Heart left ventricle (tissue), 16 donors: ENCODE measurements at places on chromosomes 7 and 10. TPM values are rescaled to one million over a fixed set of nuclear protein-coding genes. Genes with fewer than 3 reads are reported as not detected.

Gene FOXK1
- 19.8 TPM for total RNA-seq

DNA sequence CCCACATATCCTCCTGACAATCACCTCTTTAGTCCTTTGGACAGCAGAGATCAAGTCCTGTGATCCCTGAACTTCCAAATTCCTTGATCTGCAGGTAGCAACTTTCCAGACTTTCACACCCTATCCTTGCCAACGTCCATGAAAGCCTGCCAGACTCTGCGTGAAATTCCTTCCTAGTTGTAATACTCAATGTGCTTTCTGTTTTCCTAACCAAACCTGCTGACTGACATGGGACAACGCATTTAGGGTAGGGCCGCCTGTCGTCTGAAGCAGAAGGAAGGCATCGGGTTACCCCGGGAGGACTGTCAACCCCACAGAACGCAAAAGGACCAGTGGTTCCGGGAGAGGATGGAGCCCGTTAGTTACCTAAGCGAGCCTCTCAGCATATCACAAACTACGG is 23.9 kb downstream of the ITGA8 start:
- H3K36me3 ChIP-seq = no peaks in the 10 kb centered on the region
- H3K4me3 ChIP-seq = no peak overlapping the region
- H3K27ac ChIP-seq = no peak overlapping the region
- no peaks in the 10 kb centered on the region for H3K27me3 ChIP-seq
- no peaks in the 10 kb centered on the region for H3K4me1 ChIP-seq

GRCh38 chr7:131502810-131503508 is 53.5 kb downstream of the PODXL start:
- peaks cover 39% of the 10 kb centered on the region for H3K36me3 ChIP-seq
- DNase-seq = peak; percentile 84
- H3K4me3 ChIP-seq = no peak overlapping the region

DNA sequence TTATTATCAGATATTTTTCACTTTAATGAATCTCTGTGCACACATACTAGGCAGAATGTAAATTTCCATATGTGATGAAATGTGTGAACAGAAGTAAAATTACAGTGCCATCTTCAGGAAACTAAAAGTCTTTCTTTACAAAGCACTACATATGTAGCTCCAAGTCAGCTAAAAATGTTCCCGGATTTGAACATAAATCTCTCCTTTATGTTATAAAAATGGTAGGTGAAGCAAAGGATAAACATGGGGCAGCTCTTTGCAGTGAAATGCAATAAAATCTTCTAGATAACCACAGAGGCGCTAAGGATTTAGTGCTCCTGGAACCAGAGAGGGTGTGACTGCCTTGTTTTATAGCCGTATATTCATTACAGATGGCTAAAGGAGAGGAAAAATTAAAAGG is 104.9 kb upstream of the C7orf33 start:
- no peak for DNase-seq
- peaks cover 3% of the 10 kb centered on the region for H3K27me3 ChIP-seq
- H3K36me3 ChIP-seq = no peaks in the 10 kb centered on the region
- no peak overlapping the region for H3K4me3 ChIP-seq
- H3K27ac ChIP-seq = no peak overlapping the region
- H3K4me1 ChIP-seq = no peaks in the 10 kb centered on the region

DNA sequence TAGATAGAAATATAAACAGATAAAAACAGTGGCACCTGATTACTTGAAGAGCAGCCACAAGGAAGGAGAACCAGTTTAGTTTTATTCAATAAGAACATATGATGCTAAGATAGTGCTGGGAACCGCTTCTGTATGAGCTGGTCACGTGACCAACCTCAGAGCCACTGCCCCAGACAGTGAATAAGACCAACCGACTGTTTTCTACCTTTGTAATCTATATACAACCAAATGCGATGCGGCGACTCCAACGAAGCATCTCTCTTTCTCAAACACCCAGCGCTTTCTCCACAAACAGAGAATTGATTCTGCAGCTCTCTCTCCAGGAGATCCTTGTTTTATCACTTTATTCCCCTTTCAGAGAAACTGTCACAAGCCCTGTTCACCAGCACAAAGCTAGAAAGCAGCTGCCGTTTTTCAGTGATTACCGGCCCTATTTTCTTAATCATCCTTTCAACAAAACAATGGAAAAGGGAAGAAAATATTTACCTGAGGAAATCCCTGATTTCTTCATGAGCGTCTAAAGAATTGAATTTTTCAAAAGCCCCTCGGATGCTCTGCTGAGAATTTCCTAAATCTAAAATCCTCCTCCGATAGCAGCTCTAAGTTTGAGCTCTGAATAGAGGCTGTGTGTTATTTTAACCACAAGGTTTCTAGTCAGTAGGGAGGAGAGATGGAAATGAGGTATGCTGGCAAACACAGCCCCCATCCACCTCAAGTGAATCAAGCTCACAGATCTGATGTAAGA is 55.7 kb upstream of the JCAD start:
- DNase-seq = no peak
- no peak overlapping the region for H3K27ac ChIP-seq
- H3K36me3 ChIP-seq = no peaks in the 10 kb centered on the region

DNA sequence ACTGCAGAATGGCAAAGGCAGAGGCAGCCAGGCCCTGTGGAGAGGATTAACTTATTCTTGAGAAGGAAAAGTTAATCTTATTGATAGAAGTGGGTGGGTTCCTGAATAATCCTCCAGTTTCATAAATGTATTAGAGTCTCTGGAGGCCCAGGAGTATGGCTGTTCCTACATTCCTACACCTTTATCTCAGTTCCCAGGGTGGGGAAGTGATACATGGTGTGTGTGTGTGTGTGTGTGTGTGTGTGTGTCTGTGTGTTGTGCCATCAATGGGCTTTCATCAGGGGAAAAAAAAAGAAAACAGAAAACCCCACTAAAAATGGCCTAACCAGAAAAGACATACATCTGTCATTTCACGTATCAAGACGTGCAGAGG is 22.0 kb upstream of the GSDME start:
- no peaks in the 10 kb centered on the region for H3K36me3 ChIP-seq
- H3K27me3 ChIP-seq = no peaks in the 10 kb centered on the region
- no peak overlapping the region for H3K27ac ChIP-seq

DNA sequence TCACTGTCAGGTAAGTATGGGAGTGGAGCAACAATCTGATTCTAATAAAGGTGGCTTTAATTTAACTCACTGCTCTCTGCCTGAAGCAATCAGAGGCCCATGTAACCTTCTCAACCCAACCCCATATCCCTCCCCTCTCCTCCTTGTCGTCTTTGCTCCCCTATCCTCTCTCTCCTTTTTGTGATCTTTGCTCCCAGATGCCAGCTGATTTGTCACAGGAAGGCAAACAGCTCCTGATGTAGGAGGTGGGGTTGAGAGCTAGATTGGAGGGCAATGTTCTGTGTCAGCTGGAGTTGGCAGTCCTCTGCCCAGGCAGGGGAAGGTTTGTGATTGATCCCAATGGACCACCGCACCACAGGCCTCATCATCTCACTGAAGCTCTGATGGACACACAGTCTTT is 101.4 kb upstream of the PIK3CG start:
- no peaks in the 10 kb centered on the region for H3K27me3 ChIP-seq
- H3K36me3 ChIP-seq = no peaks in the 10 kb centered on the region
- DNase-seq = no peak
- H3K4me1 ChIP-seq = no peaks in the 10 kb centered on the region

DNA sequence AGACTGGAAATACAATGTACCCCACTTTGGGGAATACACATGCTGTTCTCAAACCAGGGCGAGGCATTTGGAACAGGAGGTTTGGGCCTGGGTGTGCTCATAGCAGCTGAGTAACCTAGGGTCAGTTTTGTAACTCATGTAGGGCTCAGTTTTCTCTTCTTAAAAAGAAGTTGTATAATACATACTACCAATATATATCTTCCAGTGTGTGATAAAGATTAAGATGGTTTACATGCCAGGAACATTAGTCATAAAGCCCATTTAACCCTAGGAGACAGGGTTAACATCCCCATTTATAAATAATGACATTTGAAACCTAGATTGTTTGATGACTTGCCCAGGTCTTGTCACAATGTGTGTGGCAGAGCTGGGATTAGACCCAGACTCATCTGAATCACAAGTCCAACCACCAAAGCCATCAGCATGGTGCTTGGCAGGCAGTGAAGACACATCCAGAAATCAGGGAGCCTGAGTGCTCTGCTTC is 6.0 kb downstream of the AKR1B10 start:
- H3K4me1 ChIP-seq = no peaks in the 10 kb centered on the region
- no peaks in the 10 kb centered on the region for H3K27me3 ChIP-seq
- H3K27ac ChIP-seq = no peak overlapping the region
- no peak for DNase-seq
- H3K36me3 ChIP-seq = no peaks in the 10 kb centered on the region

GRCh38 chr7:127239814-127240213 is 12.9 kb downstream of the GRM8 start:
- no peaks in the 10 kb centered on the region for H3K36me3 ChIP-seq
- no peak overlapping the region for H3K4me3 ChIP-seq
- H3K4me1 ChIP-seq = no peaks in the 10 kb centered on the region
- no peak overlapping the region for H3K27ac ChIP-seq
- H3K27me3 ChIP-seq = no peaks in the 10 kb centered on the region
- DNase-seq = no peak

DNA sequence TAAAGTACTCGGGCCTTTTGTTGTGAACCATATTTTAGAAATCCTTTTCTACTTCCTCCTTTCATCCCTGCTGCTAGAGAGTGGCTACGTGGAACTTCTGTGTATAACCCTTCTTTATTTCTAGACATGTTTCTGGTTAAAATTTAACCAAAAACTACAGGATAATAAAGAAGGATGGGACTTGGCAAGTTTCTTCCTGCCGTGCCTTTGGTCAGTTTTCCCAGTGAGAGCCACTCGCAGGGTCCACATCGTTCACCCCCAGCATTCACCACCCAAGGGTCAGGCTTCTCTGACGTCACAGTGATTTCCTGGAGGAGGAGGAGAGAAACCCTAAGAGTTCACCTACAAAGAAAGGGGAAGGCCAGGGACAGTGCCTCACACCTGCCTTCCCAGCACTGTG is 45.4 kb downstream of the NKX6-2 start:
- H3K4me3 ChIP-seq = no peak overlapping the region
- H3K36me3 ChIP-seq = no peaks in the 10 kb centered on the region
- H3K27ac ChIP-seq = no peak overlapping the region
- peaks cover 8% of the 10 kb centered on the region for H3K4me1 ChIP-seq
- H3K27me3 ChIP-seq = no peaks in the 10 kb centered on the region

- peaks cover 76% of the 10 kb centered on the region for H3K36me3 ChIP-seq
- no peaks in the 10 kb centered on the region for H3K27me3 ChIP-seq
- H3K4me1 ChIP-seq = no peaks in the 10 kb centered on the region
- no peak overlapping the region for H3K27ac ChIP-seq
- no peak overlapping the region for H3K4me3 ChIP-seq
- no peak for DNase-seq
Measured at GRCh38 chr10:45997994-45998763, 25.9 kb downstream of the TIMM23 start.

- DNase-seq = no peak
- H3K27me3 ChIP-seq = no peaks in the 10 kb centered on the region
- no peaks in the 10 kb centered on the region for H3K4me1 ChIP-seq
- no peaks in the 10 kb centered on the region for H3K36me3 ChIP-seq
- H3K4me3 ChIP-seq = no peak overlapping the region
- no peak overlapping the region for H3K27ac ChIP-seq
Measured at GRCh38 chr10:111035542-111035941, 41.3 kb upstream of the ADRA2A start.

Gene CYP2C19
- total RNA-seq = not detected

GRCh38 chr7:131008840-131009711 is 275.1 kb upstream of the KLF14 start:
- H3K27ac ChIP-seq = peak overlapping the region; percentile 12
- H3K4me1 ChIP-seq = peaks cover 65% of the 10 kb centered on the region
- no peak overlapping the region for H3K4me3 ChIP-seq
- DNase-seq = no peak
- no peaks in the 10 kb centered on the region for H3K27me3 ChIP-seq
- no peaks in the 10 kb centered on the region for H3K36me3 ChIP-seq

DNA sequence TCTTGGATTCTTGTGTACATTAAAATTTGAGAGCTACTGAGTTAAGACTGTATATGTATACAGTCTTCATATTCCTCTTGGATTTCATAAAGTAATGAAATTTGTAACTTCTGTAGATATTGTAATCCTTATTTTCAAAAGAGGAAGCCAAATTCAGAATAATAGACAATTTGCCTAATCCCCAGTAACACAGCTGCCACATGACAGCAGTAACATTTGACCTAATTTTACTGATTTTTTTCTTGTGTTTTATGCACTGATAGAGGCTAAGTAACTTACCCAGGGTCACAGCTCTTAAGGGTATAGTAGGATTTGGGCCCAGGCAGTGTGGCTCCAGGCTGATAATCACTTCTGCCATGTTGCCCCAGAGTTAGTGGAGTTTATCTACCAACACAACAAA is 40.4 kb upstream of the IL6 start:
- no peak overlapping the region for H3K4me3 ChIP-seq
- DNase-seq = no peak
- no peaks in the 10 kb centered on the region for H3K4me1 ChIP-seq
- no peaks in the 10 kb centered on the region for H3K36me3 ChIP-seq
